IPS DF 6.9 (cell line): ENCODE measurements at places on chromosomes 1 and 21.
A peak's percentile ranks its signal among the peaks of the same experiment; 100 is the strongest.

DNA sequence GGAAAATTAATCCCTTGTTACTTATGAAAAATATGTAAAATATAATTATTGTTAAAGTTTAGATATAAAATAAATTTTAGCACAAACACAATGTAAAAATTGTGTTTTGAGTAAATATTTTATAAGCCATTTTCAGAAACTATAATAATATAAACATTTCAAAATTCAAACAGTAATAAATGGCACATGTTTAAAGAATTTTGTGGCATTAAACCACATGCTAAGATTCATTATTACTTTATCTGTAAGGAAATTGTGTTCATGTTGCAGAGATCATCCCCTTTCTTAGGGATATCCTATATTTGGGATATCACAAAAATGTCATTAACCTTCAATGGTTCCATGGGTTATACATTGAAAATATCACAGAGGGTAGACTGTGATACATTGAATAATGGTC lies 1044.3 kb downstream of the AMY1C start:
- no peak for DNase-seq

- no peak for DNase-seq
Measured at GRCh38 chr1:180271272-180272255, 41.5 kb downstream of the LHX4 start.

- no peak for DNase-seq
Measured at GRCh38 chr21:17775431-17776126, 43.6 kb downstream of the C21orf91 start.

DNA sequence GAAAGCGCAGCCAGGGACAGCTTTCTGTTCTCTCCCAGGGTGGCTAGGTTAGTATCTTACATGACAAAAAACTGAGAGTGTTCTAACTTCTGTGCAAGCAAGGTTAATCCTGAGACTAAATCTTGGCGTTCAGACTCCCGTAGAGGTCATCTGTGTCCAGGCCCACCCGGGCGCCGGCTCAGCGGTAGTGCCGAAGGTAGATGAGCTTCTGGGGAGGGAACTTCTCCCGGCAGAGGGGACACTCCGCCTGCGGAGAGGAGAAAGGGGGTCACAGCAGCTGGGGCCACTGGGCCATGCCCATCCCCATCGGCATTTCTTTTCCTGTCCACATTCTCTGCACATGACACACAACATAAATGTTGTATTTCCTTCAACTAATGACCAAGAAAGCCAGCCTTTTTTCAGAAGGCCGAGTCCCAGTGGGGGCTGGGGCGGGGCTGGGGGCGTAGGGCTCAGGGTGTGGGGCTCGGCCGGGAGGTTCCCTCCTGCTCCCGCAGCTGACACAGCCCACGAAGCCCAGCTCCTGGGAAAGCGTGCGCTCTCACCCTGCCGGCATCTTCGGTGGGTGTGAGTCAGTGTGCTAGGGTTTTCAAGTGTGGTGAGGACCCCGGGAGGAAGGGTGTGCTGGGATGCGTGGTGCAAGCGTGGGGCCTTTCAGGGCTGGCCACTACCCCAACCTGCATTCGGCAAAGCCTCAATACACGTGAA lies 6.6 kb downstream of the PEX10 start:
- no peak for DNase-seq

DNA sequence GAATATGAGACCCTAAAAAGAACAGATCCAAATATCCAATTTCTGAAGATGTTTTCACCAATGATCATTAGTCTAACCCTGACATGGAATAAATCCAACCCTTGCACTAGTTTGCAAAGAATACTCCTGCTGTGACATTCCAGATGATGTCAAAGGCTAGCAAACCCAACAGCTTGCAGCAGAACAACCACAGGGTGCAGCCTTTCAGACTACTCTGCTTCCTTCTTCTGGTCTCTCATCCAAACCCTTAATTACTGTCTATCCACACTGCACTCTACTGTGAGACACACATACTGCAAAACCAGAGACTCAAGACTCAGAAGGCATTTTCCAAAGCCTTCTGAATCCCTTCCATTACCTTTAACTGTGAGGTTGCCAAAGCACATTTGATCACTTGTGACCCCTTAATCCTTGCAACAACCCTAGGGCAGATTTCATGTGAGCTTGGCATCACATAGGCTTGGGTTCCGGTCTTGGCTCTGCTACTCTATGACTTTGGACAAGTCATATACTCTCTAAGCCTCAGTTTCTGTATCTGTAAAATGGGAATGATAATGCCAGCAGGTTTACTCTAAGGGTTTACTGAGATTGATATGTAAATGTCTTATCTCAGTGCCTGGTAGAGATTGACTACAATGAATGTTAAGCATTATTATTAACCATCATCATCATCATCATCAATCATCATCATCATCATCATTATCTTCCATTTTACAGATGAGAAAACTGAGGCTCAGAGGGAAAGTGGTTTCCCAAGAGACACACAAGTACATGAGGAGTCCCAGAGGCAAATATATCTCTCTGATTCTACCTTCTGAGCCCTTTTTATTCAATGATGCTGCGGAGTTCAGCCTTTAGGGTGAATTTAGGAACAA lies 94.5 kb downstream of the SYF2 start:
- DNase-seq, result no peak

- no peak for DNase-seq
Measured at GRCh38 chr1:161176468-161177111, 717 bp downstream of the B4GALT3 start.

- no peak for DNase-seq
Measured at GRCh38 chr1:222047366-222047765, 305.5 kb upstream of the DUSP10 start.

DNA sequence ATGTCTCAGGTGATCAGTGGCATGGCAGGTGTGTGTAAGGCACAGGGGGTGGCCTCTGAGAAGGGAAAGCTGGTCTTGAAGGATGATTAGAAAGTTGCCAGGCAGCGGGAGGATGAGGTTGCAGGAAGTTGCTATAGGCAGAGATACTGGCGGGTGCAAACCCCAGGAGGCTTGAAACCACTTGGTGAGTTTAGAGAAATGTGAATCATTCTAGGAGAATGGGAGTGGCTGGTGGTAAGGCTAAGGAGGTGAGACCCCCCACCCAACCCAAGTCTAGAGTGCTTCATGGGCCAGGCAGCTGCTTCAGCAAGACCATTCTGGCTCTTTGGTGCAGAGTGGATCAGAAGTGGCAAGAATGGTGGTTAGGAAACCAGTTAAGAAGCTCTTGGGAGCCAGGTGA lies 9.0 kb downstream of the SH2D2A start:
- no peak for DNase-seq

- no peak for DNase-seq
Measured at GRCh38 chr1:16133007-16133961, 22.6 kb downstream of the EPHA2 start.

GRCh38 chr21:31351438-31351837 lies 7.4 kb upstream of the TIAM1 start:
- DNase-seq, result no peak

DNA sequence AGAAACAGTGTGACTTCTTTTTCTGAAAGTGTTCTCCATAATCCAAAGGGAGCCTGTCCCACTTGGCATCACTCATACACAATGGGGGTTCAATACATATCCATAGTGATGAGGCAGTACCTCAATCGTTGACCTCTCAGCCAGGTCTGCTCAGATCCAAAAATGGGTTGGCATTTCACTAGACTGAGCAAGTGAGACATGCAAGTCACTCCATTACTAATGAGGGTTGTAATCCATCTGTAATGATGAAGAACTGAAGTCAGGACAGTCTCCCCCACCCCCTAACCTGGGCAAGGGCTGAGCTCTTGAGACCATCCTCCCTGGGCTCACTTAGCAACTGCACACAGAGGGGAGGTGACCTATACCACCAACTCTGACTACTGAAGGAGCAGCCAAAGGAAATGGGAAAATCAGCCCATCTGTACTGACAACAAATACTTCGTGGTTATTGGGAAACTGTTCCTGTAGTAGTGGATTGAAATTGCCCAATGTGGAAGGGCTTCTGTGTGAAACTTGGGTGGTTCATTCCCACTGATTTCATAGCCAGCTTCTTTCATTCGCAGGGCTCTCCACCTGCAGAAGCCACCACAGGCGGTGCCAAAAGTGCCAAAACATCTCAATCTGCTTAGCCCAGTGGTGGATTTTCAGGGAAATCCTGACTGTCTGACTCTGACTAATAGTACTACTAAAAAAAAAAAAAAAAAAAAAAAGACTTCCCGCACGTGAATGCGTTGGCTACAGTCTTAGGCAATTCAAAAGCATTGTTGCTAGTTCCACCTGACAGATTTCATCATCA lies 5.0 kb downstream of the NGF start:
- DNase-seq, result no peak

DNA sequence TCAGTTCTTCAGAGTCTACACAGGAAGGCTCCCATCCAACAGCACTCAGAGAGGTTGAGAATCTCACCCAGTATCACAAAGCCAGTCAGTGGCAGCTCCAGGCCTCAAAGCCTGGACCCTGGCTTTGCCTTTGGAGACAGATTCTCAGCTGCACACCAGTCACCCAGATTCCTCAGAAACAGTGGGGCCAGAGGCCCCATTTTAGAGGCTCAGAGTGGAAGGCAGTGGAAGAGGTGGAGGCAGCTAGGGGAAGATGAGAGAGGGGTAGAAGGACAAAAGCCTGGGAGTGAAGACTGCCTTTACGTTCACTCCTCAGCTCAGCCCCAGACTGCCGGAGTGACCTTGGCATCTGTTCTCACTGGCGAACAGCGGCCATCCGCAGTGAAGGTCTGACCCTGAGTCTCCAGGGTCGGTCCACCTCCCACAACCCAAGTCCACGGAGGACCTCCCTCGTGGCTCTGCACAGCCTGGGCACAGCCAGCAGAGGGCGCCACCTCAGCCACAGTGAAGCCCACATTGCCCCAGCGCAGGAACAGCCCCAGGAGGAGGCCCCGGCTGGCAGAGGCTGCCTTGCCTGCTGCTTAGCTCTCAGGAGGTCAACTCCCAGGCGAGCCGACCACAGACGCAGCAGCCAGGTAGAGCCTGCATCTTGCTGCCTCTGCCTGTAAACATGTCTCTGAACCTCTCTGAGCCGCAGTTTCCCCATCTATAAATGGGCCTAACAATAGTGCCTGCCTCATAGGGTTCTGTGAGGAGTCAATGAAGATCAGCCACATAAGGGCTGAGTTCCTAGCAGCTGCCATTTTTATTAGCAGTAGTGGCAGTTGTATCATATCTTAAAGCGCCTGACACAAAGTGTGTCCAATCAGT lies 5.9 kb upstream of the FNDC5 start:
- DNase-seq, result no peak

DNA sequence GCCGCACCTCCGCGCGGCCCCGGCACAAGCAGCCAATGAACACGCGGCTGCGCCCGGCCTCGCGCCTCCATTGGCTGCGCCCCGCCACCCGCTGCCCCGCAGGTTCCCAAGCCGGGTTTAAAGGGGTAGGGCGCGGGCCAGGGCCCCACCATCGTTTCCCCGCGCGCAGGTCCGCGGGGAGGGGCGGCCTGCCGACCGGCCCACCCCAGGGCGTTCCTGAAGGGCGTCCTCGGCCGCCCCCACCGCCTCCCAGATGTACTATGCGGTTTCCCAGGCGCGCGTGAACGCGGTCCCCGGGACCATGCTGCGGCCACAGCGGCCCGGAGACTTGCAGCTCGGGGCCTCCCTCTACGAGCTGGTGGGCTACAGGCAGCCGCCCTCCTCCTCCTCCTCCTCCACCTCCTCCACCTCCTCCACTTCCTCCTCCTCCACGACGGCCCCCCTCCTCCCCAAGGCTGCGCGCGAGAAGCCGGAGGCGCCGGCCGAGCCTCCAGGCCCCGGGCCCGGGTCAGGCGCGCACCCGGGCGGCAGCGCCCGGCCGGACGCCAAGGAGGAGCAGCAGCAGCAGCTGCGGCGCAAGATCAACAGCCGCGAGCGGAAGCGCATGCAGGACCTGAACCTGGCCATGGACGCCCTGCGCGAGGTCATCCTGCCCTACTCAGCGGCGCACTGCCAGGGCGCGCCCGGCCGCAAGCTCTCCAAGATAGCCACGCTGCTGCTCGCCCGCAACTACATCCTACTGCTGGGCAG lies at the start of gene OLIG1:
Gene OLIG1 (plus strand): TSS at position 148 of the 750 bp plus-strand sequence. CDS start 106 bp downstream, at position 254.
- DNase-seq, result no peak

- DNase-seq, result no peak
Measured at GRCh38 chr1:208254376-208254775, 10.2 kb upstream of the PLXNA2 start.

DNA sequence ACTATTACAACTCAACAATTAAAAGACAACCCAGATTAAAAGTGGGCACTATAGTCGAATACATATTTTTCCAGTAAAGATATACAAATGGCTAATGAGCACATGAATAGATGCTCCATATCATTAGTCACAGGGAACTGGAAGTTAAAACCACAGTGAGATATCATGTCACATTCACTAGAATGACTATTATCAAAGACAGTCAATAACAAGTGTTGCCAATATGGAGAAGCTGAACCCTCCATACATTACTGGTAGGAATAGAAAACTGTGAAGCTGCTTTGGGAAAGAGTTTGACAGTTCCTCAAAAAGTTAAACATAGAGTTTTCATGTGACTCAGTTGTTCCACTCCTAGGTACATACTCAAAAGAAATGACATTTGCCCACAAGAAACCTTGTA lies 30.6 kb upstream of the MRPS6 start:
- DNase-seq, result no peak

DNA sequence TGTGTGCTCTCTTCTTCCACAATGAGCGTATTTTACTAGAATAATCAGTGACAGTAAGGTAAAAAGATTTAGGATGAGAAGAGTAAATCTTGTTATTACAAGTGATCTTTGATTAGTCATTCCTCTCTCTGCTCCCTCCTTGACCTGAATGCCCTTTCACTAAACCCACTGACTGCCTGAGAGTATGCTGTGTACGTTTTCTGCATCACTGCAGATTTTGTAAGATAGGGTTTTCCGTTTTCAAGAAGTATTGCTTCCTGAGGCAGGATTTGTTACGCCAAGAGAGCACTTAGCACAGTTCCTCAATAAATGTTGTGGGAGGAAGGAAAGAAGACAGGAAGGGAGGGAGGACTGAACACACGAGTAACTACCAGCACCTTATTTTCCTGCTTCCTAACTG lies 7.7 kb upstream of the LAMB3 start:
- DNase-seq, result no peak

GRCh38 chr21:45138199-45139002 lies 64.0 kb downstream of the ADARB1 start:
- peak; percentile 70 for DNase-seq

DNA sequence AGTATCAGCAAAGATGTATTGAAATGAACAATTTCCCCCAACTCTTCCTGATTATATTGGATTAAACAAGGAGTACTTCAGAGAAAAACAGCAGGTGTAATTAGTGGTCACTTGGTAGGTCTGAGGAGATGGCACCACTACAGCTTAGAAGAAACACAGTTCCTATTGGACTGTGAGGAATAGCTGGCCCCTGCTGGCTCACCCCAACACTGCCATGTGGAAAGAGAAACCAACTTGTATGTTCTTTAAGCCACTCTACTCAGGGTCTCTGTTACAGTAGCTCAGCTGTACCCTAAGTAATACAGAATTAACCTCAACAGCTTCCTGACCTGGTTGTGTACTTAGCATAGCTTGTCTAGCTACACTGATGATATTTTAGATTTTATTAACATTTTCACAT lies 26.5 kb upstream of the MTR start:
- DNase-seq, result no peak

GRCh38 chr1:233277637-233278606 lies 17.6 kb downstream of the PCNX2 start:
- no peak for DNase-seq
